ENCODE measurements at places on chromosomes 13 and 19. TPM values are rescaled to one million over a fixed set of nuclear protein-coding genes. Genes with fewer than 3 reads are reported as not detected.

ZNF761 gene
- total RNA-seq, result 5.4 TPM

DNA sequence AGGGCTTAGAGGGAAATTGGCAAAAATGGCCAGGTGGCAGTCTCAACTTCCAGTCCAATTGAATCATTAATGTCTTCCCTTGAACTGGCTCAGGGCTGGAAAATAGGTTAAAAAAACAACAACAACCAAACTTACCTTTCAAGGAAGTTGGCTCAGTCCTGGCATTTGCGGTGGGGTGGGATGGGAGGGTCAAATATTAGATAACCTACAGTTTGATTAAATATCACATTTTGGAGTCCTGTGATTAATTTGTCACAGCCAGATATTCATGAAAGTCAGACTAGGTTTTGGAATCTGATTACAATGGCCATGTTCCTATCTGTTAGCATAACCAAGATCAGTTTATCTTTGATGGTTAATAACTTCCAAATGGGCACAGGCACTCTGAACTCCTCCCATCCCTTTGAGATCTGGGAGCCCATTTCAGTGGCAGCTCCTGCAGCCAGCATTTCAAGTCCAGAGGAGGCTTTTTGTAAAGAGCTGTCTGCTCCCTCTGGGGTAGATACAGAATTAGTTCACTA is 7.8 kb upstream of the DZIP1 start:
- H3K4me1 ChIP-seq, result no peaks in the 10 kb centered on the region
- DNase-seq, result peak; percentile 26
- H3K27ac ChIP-seq, result no peak overlapping the region
- no peaks in the 10 kb centered on the region for H3K27me3 ChIP-seq
- no peak overlapping the region for H3K4me3 ChIP-seq

DNA sequence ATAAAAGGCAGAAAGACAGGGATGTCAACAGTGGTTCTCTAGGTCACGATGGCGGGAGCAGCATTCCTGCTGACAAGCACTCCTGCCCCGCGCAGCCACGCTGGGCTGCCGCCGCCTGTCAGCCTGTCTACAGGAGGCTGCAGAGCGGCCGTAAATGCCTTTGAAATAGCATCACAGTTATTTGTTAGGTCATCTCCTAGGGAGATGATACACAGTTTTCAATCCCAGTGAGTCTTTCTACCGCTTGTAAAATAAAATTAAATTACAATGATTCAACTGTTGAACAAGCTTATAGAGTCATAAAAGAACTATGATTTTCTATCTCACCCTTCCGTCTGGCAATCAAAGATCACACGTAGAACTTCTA is 7.3 kb upstream of the SLC7A9 start:
- no peaks in the 10 kb centered on the region for H3K27me3 ChIP-seq
- no peak for DNase-seq
- H3K4me3 ChIP-seq, result no peak overlapping the region
- no peak overlapping the region for H3K27ac ChIP-seq
- H3K4me1 ChIP-seq, result no peaks in the 10 kb centered on the region

DNA sequence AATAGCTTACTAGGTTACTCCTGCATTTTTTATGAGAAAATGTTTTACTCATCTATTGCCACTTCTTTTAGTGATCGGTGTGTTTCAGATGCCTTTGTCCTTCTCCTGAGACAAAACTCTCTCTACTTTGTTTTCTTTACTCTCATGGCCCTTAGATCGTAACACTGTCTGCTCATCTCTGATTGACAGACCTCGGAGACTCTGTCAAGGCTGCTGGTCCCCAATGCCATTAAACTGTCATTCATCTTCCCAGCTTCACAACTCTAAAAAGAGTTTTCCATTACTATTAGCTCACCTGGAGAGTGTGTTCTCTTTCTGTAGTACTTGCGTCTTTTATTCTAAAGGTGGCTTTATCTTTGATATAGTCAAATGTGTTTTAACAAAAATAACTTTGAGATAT is 765.2 kb downstream of the SLITRK1 start:
- H3K27ac ChIP-seq, result no peak overlapping the region
- no peaks in the 10 kb centered on the region for H3K4me1 ChIP-seq
- no peak for DNase-seq

DNA sequence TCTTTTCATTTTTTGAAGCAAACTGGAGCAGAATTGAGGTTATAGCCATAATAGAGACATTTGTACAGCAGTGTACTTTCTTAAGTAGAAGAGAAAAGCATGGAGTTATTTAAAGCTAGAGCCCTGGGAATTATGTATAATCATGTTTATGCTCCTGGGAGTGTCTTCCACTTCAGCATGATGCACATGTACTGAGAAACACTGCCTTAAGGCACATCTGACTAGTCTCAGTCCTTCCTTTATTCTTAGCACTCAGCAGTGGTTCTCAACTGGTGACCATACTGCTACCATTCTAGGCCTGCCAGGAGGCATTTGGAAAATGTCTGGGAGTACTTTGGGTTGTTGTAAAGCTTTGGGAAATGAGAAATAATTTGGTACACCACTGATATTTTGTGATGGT is 45.8 kb downstream of the VWA8 start:
- H3K4me1 ChIP-seq, result no peaks in the 10 kb centered on the region
- no peaks in the 10 kb centered on the region for H3K36me3 ChIP-seq
- no peaks in the 10 kb centered on the region for H3K27me3 ChIP-seq
- no peak overlapping the region for H3K4me3 ChIP-seq
- no peak overlapping the region for H3K27ac ChIP-seq

GRCh38 chr19:39398297-39398864 is 7.2 kb downstream of the MED29 start:
- no peaks in the 10 kb centered on the region for H3K36me3 ChIP-seq
- H3K4me1 ChIP-seq, result peaks cover 25% of the 10 kb centered on the region
- no peaks in the 10 kb centered on the region for H3K27me3 ChIP-seq
- DNase-seq, result peak; percentile 63
- H3K4me3 ChIP-seq, result no peak overlapping the region
- peak overlapping the region; percentile 73 for H3K27ac ChIP-seq

- H3K36me3 ChIP-seq, result no peaks in the 10 kb centered on the region
- H3K4me1 ChIP-seq, result peaks cover 5% of the 10 kb centered on the region
- H3K27me3 ChIP-seq, result no peaks in the 10 kb centered on the region
- H3K27ac ChIP-seq, result peak overlapping the region; percentile 45
- DNase-seq, result peak; percentile 42
- H3K4me3 ChIP-seq, result no peak overlapping the region
These were observed 87.2 kb upstream of the C1QTNF9B start for GRCh38 chr13:23984546-23984945.

Data from pancreas (tissue), 10 donors.